ENCODE measurements at places on chromosomes 2 and 18.

DNA sequence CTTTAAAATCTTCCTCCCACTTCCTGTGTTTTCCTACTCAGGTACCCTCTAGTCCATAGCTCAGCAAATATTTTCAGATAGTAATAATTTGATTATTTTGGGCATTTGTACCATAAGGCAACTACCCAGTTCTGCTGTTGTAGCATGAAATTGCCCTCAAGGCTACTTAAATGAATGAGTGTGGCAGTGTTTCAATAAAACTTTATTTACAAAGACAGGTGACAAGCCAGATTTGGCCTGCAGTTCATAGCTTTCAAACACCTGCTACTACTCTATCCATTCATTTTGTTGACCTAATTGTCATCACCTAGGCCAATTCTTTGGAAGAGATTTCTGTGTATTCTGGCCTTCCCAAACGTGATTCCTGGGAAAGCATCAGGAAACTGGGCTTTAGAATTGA lies 28.9 kb downstream of the NYAP2 start:
- no peak for DNase-seq

GRCh38 chr2:149219856-149220255 lies 110.5 kb upstream of the LYPD6 start:
- no peak for DNase-seq

DNA sequence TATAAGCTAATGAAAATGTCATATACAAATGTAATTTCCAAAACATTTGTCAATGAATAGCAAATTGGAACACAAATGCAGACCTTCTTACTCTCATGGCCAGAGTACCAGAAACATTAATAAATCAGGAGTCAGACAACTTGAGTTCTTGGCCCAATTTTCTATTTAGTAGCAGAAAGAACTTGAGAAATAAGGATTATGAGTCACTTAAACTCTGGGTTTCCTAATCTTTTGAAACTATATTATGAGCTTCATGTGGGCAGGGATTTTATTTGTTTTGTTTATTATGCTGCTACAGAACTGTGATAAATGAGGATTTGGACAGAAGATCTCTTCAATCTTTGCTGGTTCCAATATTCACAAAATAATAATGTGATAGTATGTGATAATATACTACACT lies 686.7 kb downstream of the NR4A2 start:
- DNase-seq = no peak

GRCh38 chr2:218954541-218955300 lies 4.7 kb upstream of the CDK5R2 start:
- no peak for DNase-seq

DNA sequence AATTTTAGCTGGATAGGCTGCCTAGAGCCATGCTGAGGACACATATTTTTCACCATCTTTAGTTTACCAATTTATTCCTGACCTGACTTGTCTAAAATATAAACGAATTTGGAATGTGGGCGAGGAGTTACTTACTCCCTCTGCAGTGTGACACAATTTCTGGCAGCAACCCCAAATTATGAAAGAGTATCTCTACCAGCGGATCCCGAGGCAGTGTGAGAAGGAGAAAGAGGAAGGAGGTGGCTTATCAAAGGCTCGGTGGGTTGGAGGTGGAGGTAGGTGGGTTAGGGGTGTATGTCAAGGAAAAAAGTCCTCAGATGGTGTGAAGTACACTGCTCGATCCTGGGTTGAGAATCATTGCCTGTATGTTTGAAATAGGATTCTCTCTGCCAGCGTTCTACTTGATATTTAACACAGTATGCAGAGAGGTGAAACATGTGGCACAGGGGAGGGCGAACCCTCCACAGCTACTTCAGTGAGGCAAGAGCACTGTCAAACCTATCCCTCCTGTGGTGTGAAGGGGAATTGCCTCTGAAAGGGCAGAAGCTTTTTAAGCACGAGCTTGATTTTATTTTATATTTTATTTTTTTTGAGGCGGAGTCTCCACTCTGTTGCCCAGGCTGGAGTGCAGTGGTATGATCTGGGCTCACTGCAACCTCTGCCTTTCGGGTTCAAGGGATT lies 76.0 kb downstream of the RFTN2 start:
- DNase-seq = no peak

DNA sequence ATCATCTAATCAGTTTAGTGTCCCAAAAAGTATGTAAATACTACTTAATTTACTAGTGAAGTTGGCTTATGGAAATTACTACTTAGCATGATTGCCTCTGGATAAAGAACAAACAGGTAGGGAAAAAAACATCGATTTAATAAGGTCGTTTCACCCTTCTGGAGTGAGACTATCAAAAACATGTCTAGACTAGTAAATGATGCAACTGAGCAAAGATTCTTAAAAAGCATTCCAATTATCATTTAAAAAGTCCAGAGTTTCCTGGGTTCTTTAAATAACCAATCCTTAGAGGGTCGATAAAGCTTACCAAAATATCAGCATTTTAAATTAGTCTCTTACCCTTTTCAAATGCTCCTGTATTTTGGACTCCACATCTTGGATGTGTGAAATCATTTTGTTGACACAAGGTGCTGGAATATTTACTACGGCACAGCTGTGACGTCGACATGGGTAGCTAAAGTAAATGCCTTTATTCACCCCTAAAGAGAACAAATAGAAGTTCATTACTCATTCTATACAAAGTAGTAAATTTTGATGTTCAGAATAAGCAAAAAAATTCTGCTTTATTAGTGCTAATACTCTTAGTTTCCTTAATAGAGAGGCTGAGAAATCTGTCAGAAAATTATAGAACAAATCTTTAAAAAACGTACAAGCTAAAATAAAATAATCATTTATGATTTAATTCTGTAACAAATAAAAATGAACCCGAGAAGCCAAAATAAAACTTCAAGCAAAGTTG lies 70.6 kb downstream of the CCDC178 start:
- no peak for DNase-seq

GRCh38 chr2:8482432-8482831 lies 199.4 kb upstream of the ID2 start:
- no peak for DNase-seq

GRCh38 chr2:86764661-86765309 lies 25.9 kb downstream of the CD8A start:
- DNase-seq = no peak

DNA sequence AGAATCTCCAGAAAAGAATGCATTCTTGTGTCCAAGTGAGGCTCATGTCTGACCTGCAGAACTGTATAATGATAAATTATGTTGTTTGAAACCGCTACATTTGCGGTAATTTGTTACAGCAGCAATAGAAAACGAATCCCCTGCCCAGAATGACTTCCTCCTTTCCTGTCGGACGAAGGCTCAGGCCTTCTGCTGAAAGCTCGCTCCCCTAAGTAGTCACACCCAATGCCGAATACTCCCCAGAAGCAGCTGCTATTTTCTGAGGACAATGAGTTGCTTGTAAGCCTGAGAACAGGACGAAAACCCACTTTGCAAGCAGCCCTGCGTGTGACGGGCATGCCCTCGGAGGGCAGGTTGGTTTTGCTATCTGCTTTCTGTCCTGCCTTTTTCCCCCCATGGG lies 27.7 kb upstream of the PTPN4 start:
- DNase-seq = no peak

- no peak for DNase-seq
Measured at GRCh38 chr18:64409511-64409910, 260.6 kb upstream of the LINC00305 start.

DNA sequence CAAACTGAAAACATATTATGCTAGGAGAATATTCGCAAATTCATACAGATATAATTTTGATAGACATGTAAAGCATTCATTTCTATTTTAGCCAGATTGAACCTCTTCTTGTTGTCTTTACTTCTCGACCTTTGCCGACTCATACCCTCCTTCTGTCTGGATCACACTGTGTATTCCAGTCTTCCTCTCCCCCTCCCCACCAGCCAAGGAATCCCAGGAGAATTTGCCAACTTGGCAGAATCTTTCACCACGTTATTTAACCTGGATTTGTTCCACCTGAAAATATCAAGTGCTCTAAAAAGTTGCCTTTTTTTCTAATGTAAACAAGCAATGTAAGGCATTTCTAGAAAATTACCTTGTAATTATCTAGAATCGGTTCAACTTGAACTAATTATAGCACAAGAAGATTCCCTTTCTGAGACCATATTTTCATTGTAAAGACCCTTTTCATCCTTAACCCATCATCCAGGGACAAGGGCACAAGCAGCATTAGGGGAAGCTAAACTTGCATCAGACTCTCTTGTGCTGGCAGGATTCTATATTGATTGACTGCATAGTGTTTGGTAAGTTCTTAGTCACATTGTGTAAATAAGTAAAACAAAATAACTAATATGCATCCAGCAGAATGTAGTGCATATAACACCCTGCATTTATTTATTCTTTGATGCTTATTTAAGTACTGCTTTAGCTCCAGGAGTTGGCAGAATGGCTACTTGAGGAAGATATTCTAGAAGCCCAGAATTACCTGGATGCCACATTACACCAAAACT lies 1328.7 kb upstream of the NXPH2 start:
- DNase-seq = no peak

DNA sequence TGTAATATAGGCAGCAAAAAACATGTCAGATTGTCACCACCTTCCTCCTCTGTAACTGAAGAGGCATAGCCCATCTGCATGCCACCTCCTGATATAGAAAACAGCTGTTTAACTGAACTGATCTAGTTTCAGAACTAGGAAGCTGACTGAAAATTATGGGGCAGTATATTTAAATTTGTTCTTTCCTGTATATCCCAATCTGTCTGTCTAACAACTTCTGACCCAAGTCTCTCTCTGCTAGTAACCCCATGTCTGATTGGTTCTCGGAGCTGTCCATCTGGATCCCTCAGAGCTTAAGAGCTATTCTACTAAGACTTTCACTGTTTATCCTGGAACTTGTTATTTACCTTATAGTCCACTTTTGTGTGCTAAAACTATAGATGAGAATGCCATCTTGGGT lies 68.2 kb upstream of the SLC35G4 start:
- DNase-seq = no peak

GRCh38 chr18:23238651-23239349 lies 103.5 kb downstream of the CABLES1 start:
- no peak for DNase-seq

Data from stimulated activated CD4-positive, alpha-beta T cell treated with anti-CD3 and anti-CD28 coated beads, TNF-alpha, amount 100 ng/mL, for 4 hours (primary cell).